CD8-positive, alpha-beta memory T cell (primary cell): ENCODE measurements at places on chromosomes 3 and 15. TPM values are rescaled to one million over a fixed set of nuclear protein-coding genes. Genes with fewer than 3 reads are reported as not detected.

CPLX3 gene
- total RNA-seq, result not detected

IL17RB gene
- 1.2 TPM for total RNA-seq

ROPN1 gene
- total RNA-seq, result not detected

C3orf20 gene
- 0.07 TPM for total RNA-seq

ANKRD34C gene
- not detected for total RNA-seq

LRRK1 gene
- total RNA-seq, result 0.79 TPM

SNAPC5 gene
- total RNA-seq, result 55.5 TPM

PRSS50 gene
- not detected for total RNA-seq

ILDR1 gene
- total RNA-seq, result not detected

RTP1 gene
- total RNA-seq, result not detected

SEMA3F gene
- total RNA-seq, result not detected

LRRC34 gene
- 2.5 TPM for total RNA-seq

ACKR2 gene
- total RNA-seq, result 0.92 TPM

HOMER2 gene
- total RNA-seq, result 13.6 TPM

CHRFAM7A gene
- not detected for total RNA-seq
